Activated CD4-positive, alpha-beta memory T cell treated with anti-CD3 and anti-CD28 coated beads for 36 hours (primary cell): ENCODE measurements at places on chromosomes 2 and 18.
A peak's percentile ranks its signal among the peaks of the same experiment; 100 is the strongest.

- no peak for DNase-seq
Measured at GRCh38 chr2:133660510-133660909, 92.2 kb upstream of the NCKAP5 start.

- DNase-seq = no peak
Measured at GRCh38 chr18:61085761-61086160, 247.5 kb upstream of the CDH20 start.

GRCh38 chr2:127254386-127254981 is 34.4 kb upstream of the CYP27C1 start:
- DNase-seq = no peak

DNA sequence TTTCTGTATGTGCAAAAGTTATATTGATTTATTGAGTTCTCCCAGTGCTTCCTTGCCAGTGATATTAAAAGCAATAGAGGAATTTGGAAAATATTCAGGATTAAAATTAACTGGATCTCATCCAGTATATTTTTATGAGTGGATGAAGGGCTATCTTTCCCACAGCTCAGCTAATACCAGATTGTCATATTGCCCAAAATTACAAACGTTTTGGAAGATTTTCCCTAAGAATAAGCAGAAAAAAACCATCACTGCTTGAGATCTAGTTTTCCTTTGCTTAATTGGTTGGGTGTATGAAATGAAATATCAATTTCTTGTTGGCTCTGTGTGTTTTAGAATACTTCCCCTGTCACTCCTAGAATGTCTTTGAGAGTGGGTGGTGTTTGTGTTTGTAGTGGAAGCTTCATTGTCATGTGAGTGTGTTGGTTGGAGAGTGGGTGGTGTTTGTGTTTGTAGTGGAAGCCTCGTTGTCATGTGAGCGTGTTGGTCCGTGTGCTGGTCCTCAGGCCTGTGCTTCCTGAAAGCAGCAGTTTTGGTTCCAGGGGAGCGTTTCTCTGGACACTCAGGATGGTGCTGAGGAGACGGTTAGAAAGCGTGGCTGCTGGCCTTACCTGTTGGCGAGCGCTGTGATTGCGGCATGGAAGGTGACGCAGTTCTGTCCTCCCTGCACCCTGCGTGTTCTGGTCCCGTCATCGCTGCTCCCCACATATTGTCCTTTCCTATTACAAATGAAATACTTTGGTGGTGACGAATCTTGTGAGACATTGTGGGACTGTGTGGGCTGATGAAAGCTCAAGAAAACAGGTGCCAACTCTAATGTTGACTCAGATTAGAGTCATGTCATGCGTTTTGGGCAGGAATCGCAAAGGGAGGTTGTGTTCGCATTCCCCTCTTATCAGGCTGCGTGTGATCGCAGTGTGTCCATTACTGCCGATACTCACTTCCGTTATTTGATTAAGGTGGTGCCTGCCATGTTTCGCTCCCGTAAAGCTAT is 12.4 kb downstream of the ASB1 start:
- peak; percentile 89 for DNase-seq

DNA sequence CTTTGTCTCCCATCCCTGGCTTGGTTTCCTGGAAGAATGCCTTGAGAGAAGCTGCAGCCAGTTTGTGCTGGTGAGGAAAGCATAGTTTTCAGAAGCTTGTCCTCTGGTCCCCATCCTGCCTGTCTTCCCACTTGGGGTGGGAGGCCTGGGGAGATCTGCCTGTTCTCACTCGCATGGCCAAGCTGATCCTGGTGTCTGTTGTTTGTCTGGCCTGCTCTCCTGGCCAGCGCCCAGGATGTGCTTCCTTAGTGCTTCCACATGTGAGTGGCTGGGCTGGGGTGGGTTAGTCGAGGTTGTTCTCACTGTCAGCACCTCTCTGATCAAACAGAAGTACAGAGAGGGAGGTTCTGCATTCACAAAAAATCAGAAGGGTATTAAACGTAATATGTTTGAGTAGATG is 49.5 kb downstream of the PTPRM start:
- no peak for DNase-seq

GRCh38 chr18:45521136-45521535 is 94.1 kb upstream of the SLC14A2 start:
- DNase-seq = no peak

DNA sequence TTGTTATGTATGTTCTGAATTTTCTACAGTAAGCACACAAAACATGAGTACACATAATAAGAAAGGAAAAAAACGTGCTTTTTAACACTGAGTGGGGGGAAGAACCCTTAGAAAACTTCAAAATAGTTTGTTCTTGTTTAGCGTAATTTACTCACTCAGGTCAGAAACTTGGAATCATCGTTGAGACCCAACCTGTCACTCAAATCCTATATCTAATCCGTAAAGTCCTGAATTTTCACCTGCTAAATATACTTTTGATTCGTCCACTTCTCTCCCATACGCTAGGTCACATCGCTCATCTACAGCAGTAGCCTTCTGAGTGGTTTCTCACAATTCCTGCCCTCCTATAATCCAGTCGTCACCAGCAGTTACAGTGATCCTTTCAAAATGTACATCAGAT is 767 bp downstream of the TPRKB start:
- no peak for DNase-seq

- DNase-seq = no peak
Measured at GRCh38 chr2:149050188-149050587, 11.7 kb downstream of the LYPD6B start.

DNA sequence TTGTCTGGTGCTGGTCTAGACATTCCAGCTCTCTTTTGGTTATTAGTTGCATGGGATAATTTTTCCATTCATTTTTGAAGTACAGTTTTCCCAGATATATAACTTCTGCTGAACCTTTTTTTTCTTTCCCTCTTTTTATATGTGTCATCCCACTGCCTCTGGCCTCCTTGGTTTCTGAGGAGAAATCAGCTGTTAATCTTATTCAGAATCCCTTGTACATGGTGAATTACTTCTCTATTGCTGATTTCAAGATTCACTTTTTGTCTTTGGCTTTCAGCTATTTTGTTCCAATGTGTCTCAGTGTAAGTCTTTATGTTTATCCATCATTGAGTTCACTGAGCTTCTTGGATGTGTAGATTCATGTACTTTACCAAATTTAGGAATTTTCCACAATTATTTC is 99.7 kb downstream of the ARHGEF4 start:
- no peak for DNase-seq

DNA sequence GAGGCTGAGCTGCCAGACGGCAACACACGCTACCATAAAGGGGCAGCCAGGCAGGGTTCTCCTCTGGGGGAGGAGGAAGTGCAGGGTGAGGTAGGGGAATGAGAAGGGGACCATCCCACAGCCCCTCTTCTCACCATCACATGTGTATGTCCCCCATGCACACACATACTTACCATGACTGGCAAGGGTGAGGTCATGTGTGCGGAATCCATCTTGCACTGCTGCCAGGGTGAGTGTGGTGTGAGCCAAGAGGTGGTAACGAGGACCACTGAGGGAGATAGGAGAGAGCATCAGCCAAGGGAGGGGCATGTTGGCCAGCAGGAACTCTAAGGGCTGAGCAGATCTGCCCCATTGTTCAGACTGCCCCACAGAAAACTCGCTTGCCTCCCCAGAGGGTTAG is 7.1 kb downstream of the WDR54 start:
- DNase-seq = no peak

DNA sequence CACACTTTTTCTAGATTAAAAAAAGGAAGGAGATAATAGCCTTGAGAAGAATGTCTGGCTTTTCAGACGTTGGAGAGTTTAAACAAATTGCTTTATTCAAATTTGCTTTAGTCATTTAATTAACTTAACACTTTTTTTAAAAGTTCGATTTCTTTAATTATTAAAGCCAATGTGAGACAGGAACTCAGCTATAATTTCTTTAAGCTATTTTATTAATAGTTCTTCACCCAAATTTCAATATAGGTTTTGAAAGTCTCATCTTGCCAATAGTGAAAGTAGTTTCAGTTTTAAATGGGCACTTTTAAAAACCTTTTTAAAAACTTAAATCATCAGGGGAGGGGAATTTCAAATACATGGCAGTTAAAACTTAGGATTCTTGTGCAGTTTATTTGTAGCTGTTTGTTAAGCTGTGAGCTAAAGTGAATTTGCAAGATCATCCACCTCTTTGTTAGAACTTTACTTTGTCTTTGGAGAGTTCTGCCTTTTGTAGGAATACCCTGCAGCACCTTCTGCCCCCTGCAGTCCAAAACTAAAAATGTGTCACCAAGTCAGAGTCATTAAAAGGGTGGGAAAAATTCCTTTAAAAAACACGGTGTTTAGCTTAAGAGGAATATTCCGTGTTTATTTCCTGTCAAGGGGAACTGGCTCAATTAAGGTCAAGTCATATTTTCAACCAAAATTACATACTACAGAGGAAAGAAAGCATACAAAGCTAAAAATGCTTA is 4.6 kb downstream of the TGIF1 start:
- DNase-seq = no peak

DNA sequence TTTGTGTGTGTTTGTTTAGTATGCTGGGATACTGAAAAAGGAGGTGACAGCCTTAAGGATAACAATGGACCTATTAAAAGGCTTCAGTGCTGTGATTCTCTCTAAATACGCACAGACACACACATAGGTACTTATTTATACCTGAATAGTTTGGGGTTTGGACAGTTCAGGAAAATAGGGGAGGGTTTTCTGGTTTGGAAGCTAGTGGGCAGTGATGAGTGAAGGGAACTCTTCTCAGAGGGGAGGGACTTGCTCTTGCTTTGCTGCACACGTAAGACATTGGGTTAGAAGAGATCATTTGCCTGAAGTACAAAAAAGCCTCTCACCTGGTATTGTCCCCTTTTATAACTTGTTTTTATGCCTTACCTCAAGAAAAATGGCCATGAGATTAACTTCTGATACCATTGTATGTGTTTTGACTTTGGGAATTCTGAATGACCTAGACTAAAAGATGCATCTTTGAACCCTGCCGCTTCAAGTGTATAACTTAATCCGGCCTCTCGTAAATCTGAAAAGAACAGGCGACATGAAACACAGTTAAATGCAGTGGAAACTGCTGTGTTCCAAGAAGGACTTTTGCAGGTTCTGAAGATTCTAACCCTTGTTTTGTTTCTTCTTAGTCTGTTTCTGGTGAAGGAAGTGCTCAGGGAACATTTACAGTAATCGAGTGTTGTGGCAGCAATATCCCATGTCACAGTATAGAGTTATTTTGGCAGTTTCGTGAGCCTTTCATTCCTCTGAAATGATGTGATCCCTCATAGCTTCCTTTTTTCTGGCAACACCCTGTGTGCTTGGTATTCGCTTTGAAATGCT is 2.5 kb downstream of the CRIM1 start:
- no peak for DNase-seq

DNA sequence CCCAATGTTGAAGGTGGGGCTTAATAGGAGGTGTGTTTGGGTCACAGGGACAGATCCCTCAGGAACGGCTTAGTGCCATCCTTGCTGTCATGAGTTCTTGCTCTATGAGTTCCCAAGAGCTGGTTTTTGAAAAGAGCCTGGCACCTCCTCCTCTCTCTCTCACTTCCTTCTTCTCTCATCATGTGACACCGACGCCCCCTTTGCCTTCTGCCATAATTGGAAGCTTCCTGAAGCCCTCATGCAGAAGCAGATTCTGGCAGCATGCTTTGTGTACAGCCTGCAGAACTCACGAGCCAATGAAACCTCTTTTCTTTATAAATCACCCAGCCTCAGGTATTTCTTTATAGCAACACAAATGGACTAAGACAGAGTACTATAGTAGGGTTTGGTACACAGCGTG is 100.4 kb upstream of the SH3BP4 start:
- no peak for DNase-seq

GRCh38 chr2:191009541-191010374 is 4.2 kb downstream of the STAT1 start:
- DNase-seq = no peak

DNA sequence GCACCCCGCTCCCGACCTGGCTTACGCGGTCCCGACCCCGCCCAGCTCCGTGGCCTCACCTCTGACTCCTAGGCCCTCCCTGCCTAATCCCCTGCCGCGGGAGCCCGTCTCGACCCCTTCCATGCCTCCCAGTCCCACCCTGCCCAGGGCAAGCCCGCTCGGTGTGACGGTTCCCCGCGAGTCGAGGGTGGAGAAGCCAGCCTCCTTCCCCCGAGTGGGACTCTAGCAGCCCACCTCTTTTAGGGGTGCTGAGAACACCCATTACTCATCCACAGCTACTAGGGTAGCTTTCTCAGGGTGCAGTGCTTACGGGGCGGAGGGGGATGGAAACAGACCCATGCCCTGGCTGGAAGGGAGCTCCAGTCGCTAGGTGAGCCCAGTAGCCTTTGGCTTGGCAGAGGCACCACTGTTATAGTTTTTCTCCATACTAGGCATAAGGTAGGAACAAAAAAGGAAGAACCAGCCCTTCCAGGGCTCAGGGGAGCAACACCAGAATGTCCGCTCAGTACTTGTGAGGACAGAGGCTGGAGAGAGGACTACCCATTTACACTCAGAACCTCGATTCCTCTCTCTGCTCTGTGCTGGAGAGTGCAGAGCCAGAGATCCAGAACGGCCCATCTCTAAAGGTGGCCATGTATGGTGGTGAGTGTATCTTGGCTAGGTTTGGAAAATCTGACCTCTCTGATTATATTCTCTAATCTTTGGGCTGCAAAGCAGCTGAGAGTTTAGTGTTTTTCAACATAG is 606 bp downstream of the AGBL5 start:
- DNase-seq = no peak

- no peak for DNase-seq
Measured at GRCh38 chr18:55448420-55448819, 139.6 kb downstream of the TCF4 start.

DNA sequence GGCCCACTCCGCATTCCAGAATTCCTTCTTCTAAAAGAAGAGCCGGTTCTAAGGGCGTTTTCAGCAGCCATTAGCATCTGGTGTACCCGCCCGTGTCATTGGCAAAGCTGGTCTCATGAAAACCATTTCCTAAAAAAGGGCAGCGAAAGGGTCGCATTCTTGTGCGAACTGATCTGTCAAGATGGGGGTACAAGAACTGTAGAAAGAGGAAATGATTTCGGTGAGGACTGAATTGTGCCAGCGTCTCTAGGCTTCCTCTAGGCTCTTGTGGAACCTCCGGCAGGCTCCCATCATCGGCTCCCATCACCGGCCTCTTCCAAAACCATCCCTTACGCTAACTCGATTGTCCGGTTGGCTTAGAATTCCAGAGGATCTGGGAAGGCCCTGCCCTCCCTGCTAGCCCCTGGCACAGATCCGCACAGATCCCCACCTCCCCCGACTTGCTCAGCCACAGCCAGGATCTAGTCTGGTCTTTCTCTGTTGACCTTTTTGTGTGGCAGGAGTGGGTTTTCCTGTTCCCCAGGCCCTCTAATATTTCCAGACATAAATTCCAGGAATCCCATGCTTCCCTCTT is 1.3 kb downstream of the RAB31 start:
- DNase-seq = no peak

GRCh38 chr18:80067321-80067720 is 33.1 kb downstream of the RBFA start:
- no peak for DNase-seq

GRCh38 chr2:85666435-85667316 is 1.3 kb downstream of the SFTPB start:
- no peak for DNase-seq

GRCh38 chr18:9943311-9943710 is 29.5 kb downstream of the VAPA start:
- DNase-seq = no peak

GRCh38 chr18:47209171-47209570 is 33.0 kb upstream of the IER3IP1 start:
- DNase-seq = no peak
